ENCODE measurements at places on chromosomes 7 and 10.
A peak's percentile ranks its signal among the peaks of the same experiment; 100 is the strongest.

DNA sequence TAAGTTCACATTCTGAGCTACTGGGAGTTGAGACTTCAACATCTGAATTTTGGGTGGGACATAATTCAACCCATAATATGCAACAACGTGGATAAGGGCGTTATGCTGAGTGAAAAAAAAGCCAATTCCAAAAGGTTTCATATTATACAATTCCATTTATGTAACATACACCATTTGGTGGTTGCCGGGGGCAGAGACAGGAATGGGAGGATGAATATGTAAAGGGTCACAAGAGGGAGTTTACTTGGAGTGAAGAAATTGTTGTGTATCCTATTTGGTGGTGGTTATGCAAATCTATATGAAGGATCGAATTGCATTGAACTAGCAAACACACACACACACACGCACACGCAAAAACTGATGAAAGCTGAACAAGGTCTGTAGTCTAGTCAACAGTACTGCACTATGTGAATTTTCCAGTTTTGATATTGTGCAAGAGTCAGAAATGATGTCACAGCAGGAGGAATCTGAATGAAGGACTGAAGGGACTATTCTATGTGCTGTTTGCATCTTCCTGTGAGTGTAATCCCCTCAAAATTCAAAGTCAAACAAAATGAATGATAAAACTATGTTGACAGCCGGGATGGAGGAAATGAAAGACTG lies 249.2 kb upstream of the HABP2 start:
- DNase-seq, result no peak

DNA sequence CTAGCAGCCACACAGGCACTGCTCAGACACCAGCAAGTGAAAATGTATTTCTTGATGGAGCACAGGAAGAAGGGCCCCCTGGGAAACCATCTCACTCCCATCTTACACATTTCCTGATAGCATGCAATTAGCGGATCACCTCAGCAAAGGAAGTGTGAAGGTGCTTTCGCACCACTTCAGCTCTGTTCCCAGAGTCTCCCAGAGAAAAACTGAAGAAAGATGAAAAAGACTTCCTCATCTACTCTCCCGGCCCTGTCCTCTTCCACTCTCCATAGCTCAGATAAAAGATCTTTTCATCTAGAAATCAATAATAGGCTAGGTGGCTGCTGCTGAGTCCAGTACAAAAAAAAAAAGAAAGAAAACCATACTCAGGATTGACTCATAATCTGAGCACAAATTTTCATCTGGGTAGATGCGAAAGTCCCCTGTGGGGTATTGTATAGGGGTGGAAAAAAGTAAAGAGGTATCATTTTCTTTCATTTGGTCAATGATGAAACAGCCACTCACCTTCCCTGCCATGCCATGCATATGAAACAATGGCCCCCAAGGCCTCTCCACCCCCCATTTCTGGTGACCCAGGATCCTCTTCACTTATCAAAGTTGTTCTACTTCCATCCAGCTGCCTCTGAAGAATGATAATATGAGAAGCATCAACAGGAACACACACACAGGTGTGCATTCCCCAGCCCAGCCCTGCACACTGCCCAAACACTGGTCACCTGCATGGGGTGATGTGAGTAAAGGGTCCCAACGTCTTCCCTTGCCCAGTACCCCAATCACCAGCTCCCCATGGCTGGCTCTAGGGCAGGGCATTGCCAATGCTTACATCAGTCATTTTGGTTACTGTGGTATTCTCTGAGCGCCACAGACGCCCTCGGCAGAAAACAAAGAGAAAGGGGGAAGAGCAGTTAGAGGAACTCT lies 48.8 kb upstream of the DGKI start:
- no peak for DNase-seq

- DNase-seq, result no peak
Observed at GRCh38 chr10:35136263-35136815, 9.7 kb downstream of the CREM start.

DNA sequence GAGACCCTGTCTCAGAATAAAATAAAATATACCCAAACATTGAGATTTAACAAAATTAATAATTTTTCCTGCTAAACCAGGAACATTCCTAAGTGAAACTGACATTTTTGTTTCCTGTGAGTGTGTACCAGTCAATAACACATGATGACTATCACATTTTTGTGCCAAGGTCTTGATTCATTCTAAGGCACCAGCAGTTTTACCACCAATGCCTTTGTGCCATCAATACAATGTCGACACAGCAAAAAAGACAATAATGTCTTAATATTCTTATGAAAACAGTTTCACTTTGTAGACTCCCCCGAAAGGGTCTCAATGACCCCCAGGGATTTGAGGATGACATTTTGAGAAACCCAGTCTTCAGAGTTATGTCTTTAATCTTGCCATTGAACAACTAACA lies 7.2 kb upstream of the CADPS2 start:
- DNase-seq, result no peak

DNA sequence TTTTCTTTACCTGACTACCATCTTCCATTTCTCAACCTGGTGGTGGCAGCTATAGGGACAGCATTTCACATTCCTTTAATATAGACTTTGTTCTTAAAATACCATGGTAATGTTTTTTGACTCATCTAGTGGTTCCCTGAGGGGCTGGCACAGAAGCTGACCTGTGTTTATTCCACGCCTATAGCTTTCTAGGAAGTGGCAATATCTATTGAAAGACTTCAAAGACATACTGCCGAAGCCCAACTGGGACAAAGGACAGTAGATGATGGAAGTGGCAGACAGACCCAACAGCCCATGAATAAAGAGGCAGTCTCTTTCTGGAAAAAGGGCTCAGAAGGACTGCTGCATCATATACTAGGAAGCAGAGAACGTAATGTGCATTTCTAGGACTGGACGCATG lies 11.2 kb downstream of the SUN3 start:
- DNase-seq, result no peak

GRCh38 chr7:133771788-133772419 lies 355.2 kb upstream of the LRGUK start:
- DNase-seq, result no peak

DNA sequence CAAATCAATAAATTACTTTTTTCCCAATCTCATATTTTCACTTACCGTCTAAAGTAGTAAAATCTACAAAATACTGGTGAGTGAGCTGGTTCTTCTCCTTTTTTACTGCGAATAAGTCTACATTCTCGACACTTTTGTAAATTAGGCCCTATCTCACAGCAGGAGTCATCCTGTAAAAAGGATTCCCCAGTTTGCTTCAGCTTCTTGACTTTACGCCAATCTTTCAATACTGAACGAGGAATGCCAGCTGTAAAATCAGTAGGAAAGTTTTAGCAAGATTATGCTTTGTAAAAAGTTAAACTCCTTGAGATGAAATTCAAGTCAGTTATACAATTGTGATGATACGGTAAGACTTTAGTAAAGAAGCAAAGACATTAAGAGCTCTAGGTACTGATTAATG lies 67.3 kb downstream of the NRBF2 start:
- DNase-seq, result no peak

GRCh38 chr10:132698761-132699391 lies 87.1 kb downstream of the NKX6-2 start:
- no peak for DNase-seq

GRCh38 chr10:88219753-88220152 lies 356.3 kb downstream of the PTEN start:
- DNase-seq, result no peak

DNA sequence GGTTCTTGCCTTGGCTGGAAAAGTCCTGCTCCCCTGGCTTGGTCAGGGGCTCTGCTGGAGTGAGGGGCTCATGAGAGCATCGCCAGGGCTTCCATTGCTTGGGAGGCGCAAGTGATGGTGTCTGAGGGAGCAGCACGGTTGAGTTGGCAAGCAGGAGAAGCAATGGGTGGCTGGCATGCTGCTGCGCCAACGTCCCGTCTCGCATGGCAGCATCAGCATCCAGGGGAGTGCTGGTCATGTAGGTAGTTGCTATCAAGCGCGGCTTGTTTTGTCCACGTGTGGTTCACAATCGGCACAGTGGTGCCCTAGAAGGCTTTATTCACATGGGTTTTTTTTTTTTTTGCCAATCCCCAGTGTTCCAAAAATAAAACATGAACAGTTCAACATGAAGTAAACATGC lies 3.8 kb downstream of the PYROXD2 start:
- no peak for DNase-seq

GRCh38 chr7:151816562-151817314 lies 60.2 kb downstream of the PRKAG2 start:
- peak; percentile 15 for DNase-seq
